ENCODE measurements at places on chromosomes 13 and 19.

DNA sequence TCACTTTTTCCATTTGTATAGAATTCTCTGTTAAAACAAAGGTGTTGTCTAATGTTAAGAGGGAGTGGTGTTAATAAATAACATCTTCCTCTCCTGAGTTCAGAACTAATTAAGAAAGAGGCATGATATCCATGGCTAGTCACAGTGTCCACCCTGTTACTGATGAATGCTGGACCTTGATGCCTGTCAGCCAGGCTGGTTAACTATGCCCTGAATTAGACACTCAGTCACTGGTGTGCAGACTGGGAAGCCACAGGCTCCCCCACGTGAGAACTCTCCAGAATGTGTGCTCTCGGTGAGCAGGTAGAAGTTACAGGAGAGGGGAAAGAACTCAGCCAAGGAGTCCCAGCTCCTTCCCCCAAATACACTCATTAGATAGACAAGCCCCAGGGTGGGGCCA lies 56.1 kb upstream of the RNF113B start:
- DNase-seq, result no peak

GRCh38 chr13:74398599-74398998 lies 264.4 kb upstream of the KLF12 start:
- DNase-seq, result no peak

DNA sequence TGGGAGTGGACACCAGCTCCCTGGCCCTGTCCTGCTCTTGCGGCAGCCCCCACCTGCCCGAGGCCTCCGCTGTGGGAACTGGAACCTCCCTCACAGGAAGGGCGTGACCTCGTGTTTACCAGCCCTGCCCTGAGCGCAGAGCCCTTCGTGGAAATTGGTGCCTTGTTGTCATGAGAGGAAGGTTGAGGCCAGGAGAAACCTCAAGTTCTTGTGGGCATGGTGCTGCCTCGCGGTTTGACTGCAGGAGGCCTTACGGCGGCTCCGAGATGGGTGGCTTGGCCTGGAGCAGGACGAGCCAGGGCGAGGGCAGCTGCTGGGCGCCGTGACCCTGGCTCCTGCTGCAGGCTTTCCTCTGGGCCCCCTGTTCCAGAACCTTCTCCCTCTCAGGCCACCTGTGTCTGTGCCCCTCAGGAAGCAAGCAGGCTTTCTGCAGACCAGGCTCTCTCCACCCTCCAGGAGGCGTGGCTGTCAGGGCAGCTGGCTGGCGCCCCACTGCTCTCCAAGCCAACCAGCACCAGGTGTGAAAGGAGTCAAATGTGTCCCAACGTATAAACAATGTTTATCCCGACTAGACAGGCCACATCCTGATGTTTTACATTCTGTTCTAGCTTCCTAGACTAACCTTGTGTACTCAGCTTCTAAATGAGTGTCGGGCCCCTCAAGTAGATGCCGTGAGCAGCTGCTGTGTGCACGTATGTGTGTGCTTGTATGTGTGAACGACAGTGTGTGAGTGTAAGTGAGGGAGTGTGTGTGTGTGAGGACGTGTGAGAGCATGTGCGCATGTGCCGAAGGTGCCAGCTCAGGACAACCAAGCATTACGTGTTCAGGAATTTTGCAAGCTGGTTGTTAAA lies 10.4 kb upstream of the RASA3 start:
- peak; percentile 60 for DNase-seq

DNA sequence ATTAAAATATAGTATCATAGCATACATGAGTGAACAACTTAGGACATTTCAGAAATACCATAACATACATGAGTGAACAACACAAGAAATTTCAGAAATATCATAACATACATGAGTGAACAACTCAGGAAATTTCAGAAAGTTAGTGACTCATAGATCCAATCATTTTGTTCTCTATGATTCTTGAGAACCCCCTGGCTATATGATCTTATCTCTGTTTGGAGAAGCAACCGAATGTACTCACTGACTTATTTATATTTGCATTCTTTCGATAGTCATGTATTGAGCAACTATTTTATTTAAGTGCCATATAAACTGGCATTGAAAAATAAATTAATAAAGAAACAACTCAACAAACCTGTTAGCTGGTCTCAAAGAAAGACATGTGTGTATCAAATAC lies 251.1 kb downstream of the EFNB2 start:
- no peak for DNase-seq

DNA sequence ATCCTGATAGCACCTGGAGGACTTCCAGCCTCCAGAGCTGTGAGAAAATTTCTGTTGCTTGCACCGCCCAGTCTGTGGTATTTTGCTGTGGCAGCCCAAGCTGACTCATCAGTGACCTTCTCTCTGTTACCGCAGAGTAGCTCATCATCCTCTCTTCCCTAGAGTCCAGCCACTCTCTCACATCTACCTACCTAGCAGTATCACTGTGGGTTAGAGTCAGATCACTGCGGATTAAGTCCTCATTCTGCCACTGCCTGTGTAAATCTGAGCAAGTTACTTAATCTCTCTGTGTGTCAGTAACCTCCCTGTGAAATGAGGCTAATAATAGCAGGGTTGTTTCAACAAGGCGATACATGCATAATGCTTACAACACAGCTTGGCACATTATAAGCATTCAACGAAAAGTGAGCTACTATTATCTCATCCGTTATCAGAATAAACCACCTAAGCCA lies 40.3 kb upstream of the USPL1 start:
- DNase-seq, result peak; percentile 9

DNA sequence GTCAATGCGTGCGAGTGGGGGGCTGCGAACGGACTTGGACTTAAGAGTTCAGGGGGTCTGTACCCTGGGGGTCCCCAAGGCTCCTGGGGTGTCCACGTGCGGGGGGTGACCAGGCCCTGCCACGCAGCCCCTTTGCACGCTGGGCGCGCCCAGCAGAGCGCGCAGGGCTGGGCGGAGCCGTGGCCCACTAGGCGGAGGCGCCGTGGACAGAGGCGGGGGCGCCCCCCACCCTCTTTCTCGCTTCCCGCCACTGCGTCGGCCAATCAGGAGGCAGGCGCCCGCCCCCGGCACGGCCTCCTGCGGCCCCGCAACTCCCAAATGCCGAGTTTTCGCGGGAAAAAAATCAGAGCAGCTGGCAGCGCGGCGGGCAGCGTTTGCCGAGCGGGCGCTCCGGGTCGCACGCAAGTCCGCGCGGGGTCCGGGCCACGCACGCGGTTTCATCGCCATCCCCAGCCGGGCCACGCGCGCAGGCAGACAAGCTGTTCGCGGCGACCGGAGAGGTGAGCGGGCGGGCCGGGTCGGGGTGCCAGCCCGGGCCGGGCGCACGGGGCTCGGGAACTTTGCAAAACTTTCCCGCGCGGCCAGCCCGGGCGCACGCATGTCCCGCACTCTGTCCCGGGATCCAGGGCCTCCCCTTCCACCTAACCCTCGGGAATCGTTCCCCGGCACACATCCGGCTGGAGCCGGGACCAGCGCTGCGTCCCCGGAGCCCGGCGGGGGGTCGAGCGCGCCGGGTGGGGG lies at the start of gene UHRF1:
Gene UHRF1 (plus strand): TSS at position 346 of the 741 bp plus-strand sequence. CDS start 1,385 bp downstream, outside the sequence.
- DNase-seq, result no peak

All from stimulated activated CD8-positive, alpha-beta memory T cell treated with anti-CD3 and anti-CD28 coated beads, Interleukin-7, amount 100 ng/mL, for 1 hour (primary cell).